ENCODE measurements at places on chromosomes 13 and 19.

GRCh38 chr19:4374498-4375163, 25.7 kb downstream of the SH3GL1 start:
- no peak for DNase-seq

DNA sequence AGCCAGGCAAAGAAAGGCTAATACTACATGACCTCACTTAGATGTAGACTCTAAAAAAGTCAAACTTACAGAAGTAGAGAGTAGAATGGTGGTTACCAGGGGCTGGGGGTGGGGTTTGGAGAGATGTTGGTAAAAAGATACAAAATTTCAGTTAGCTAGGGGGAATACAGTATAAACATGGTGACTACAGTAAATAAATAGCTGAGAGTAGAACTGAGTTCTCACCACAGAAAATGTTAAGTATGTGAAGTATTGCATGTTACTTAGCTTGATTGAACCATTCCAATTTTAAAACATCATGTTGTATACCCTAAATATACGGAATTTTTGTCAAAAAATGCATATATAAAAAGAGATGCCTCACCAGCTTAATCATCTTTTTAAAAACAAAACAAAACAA, 67.5 kb upstream of the DOCK9 start:
- DNase-seq: no peak

- no peak for DNase-seq
These were observed 186.8 kb downstream of the NUFIP1 start for GRCh38 chr13:44802491-44802890.

GRCh38 chr13:34153428-34154180, 335.7 kb downstream of the RFC3 start:
- DNase-seq: no peak

- DNase-seq: no peak
These were observed 1.2 kb upstream of the ZNF225 start for GRCh38 chr19:44111910-44112463.

GRCh38 chr19:16541526-16542044, 652 bp downstream of the CHERP start:
- DNase-seq: no peak

DNA sequence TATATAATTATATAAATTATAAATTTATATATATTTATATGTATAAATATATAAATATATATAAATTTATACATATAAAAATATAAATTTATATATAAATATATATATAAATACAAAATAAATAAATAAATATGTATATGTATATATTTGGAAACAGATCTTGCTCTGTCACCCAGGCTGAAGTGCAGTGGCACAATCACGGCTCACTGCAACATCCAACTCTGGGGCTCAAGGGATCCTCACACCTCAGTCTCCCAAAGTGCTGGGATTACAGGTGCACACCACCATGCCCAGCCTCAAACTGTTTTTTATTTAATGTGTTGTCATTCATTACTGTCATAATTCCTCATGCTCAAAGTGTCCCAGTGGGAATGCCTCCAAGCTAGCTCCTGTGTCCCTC, 25.2 kb upstream of the PDCD5 start:
- DNase-seq: no peak

GRCh38 chr13:73242515-73243015, 183.8 kb downstream of the KLF5 start:
- no peak for DNase-seq

- no peak for DNase-seq
These were observed 51.1 kb downstream of the HS6ST3 start for GRCh38 chr13:96141032-96141431.

DNA sequence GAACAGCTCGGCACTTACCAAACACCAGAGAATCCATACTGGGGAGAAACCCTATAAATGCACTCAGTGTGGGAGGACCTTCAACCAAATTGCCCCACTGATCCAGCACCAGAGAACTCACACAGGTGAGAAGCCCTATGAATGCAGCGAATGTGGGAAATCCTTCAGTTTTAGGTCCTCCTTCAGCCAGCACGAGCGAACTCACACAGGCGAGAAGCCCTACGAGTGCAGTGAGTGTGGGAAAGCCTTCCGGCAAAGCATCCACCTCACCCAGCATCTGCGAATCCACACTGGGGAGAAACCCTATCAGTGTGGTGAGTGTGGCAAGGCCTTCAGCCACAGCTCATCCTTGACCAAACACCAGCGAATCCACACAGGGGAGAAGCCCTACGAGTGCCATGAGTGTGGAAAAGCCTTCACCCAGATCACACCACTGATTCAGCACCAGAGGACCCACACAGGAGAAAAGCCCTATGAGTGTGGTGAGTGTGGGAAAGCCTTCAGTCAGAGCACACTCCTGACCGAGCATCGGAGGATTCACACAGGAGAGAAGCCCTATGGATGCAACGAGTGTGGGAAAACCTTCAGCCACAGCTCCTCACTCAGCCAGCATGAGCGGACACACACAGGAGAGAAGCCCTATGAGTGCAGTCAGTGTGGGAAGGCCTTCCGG, 8.3 kb downstream of the ZNF135 start:
- DNase-seq: no peak

- no peak for DNase-seq
These were observed 435 bp downstream of the SBK3 start for GRCh38 chr19:55544776-55545439.

- DNase-seq: no peak
These were observed at the start of gene SCEL for GRCh38 chr13:77535448-77535847. SCEL (plus strand) TSS chr13:77535706; CDS start chr13:77555876, 20,170 bp downstream.

GRCh38 chr19:19434483-19435045, 29.1 kb downstream of the GATAD2A start:
- DNase-seq: no peak

- no peak for DNase-seq
These were observed 6.7 kb downstream of the KHSRP start for GRCh38 chr19:6417713-6418561.

DNA sequence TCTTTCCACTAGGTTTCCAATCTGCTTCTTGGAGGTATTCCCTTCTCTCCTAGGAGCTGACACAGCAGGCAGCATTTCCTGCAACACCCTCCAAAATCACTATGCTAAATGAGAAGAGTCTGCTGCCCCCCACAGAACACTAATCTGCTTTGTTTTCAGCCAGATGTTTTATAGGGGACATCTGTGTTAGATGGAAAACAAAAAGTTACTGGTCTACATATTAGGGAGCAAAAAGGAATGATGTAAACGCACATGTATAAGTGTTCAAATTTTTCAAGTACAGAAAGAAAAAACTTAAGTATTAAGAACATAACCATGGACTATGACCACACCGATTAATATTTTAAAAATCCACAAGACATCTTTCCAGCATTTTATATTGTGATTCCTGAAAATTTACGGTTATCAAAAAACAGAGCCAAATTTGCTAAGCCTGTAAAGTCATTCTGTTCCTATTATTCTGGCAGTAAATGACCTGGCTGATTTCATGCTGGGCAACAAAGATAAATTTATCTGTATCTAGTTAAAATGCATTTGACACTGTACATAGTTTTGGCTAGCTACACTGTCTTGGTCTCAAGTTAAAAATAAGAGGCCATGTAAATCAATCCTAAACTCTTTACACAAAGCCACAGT, 63.3 kb downstream of the DCLK1 start:
- DNase-seq: no peak

DNA sequence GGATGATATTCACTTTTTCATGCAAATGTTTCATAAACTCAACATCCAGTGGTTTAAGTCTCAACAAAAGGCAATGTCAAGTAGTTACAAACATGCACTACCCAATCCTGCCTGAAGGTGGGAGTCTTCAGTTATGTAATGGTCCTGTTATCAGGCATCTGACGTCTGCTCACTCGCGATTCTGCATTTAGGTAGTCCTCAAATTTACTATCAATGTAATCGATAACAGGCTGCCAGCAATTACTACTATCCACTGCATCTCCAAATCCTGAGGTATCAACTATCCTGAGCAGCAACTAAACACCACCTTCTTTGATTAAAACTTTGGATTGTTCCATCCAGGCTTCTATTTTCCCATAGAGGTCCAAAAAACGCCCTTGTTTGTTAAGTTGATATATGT, 51.2 kb downstream of the NLRP12 start:
- DNase-seq: peak; percentile 39

- DNase-seq: peak; percentile 3
These were observed 3.9 kb downstream of the SIAH3 start for GRCh38 chr13:45847554-45848224.

GRCh38 chr19:5074407-5074806, 105.5 kb downstream of the KDM4B start:
- no peak for DNase-seq

DNA sequence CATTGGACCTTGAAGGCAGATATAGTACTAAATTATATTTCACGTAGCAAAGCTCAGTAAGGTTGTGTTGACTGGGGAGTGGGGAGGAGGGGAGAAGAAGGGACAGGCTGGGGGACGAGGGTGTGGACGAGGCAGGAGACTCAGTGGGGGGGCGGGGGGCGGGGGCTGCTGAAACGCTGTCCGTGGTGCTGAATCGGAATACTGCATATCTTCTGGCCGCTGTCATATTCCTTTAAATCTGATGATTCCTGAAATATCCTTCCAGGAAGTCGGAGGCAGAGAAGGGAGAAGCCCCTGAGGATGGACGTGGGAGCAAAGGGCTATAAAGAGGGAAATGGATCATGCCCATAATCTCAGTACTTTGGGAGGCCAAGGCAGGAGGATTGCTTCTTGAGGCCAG, 34.7 kb upstream of the CASP14 start:
- DNase-seq: no peak

DNA sequence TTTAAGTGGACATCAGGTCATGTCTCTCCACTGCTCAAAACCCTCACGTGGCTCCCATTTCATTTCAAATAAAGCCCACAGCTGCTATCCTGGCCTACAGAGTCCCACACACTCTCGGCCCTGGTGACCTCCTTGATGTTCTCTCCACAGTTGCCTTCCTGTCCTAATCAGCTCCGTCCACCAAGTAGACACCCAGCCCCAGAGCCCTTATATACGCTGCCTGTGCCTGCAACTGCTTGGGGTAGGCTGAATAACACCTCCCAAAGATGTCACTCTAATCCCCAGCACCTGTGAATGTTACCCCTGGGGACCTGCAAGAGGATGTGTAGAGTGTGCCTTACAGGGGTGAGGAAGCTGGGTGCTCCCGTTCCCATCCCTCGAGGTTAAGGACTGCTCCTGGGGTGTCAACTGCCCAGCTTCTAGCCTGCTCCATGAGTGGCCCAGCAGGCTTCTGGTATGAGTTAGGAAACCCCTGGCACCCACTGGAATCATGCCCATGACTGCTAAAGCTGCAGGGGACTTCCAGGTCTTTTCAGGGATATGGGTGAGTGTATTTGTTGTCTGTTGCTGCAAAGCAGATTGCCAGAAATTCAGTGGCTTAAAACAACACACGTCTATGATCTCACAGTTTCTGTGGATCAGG, 6.0 kb downstream of the FAM187B start:
- DNase-seq: no peak

DNA sequence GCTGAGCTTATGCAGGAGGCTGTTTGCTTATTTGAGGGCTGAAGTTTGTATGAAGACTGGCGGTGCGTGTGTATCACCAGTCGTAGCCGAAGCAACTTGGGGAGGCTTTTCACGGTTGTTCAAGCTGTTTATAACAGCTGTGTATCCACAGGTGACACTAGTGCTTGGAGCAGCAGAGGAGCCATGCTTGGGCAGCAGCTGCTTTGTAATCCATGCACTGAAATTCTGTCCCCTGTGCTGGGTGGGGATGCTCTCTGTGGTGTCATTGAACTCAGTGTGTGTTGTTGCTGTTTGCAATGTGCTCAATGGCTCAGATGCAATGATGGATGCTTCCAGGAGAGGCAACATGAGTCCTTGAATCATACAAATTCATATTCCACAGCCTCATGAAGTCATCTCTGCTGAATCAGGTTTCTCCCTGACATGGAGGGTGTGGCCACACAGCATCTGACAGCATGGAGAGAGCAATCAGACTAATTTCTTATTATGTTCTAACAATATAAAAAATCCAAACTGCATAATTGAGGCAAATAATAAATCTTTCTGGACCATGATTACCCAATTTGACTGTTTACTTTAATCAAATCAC, 18.8 kb upstream of the GTF3A start:
- DNase-seq: no peak

GRCh38 chr13:87244256-87244890, 426.8 kb upstream of the SLITRK5 start:
- DNase-seq: no peak

DNA sequence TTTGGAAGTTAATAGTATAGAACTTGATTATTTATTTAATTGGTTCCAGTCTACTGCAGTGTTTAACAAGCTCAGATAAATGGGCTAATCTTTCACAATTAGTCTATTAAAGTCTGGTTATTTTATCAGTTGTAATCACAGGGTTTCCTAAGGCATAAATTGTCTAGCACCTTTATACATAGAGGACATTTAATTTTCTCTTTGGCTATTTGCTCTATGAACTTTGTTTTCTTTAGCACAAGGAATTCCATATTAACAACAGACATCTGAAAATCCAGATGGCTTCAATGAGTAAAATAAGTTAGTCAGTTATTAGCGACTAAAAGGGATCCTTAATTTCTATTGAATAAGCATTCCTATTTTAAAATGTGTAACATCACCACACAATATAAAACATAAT, 1350.8 kb upstream of the SLC10A2 start:
- no peak for DNase-seq

DNA sequence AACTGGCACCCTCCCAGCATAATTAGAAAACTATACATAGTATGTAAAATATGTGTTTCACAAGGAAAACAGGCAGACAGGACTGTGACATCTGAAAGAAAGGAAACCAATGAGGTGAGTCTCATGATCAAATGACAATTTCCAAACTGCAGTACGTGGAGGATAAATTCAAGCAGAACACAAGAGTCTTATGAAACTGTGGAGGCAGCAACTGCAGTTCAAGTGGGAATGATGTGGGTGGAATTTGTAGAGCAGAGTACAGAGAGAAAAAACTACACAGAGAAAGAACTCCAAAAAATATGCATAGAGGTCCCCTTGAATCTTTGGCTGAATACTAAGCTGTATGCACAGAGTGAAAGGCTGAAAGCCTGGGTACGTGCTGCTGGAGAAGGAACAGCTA, 9.7 kb downstream of the SIGLEC6 start:
- no peak for DNase-seq

DNA sequence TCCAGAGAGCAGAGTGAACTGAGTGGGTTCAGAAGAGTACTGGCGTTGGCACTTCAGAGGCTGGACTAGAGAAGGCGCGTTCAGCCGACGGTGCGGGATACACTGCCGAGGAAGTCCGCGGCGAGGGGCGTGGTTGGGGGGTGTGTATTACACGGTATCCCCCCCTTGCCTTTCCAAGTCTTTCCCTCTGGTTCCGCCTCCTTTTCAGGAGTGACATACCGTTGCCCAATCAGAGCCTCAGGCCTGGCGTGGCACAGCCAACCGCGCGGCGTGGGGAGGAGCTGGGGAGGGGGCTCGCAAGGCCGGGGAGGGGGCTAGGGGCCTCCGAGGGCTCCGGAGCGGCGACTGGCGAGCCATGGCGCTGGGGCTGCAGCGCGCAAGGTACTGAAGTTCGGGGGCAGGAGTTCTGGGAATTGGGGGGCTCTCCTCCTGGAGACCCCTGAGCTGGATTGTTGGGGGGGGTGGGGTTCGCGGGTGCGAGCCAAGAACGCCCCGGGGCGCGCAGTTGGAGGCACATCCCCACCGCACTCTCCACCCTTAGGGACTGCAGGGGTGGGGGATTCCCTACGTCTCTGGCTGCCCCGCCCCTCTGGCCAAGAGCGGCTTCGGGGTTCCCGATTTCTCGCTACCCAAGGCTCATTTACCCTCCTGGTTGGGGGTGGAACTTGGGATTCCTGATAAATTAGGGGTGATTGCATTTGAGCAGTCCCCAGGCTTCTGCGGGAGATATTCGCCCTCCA, at the start of gene HIF3A:
Gene HIF3A, plus strand, starts transcription at position 321 of the 740 bp plus-strand sequence. Its CDS starts 35 bp downstream, at position 356.
- DNase-seq: no peak

- no peak for DNase-seq
These were observed 186.2 kb upstream of the PCDH9 start for GRCh38 chr13:67416047-67416925.

- peak; percentile 46 for DNase-seq
These were observed 9.1 kb downstream of the SPACA6 start for GRCh38 chr19:51702103-51702824.

All from activated CD4-positive, alpha-beta T cell treated with anti-CD3 and anti-CD28 coated beads, Interleukin-2, amount 50 U/mL, for 4 hours (primary cell).